ENCODE measurements at places on chromosomes 7 and 10. TPM values are rescaled to one million over a fixed set of nuclear protein-coding genes. Genes with fewer than 3 reads are reported as not detected.

The TMEM213 gene
- total RNA-seq: not detected

The VKORC1L1 gene
- 24.3 TPM for total RNA-seq

The LUC7L2 gene
- 65.5 TPM for total RNA-seq

DNA sequence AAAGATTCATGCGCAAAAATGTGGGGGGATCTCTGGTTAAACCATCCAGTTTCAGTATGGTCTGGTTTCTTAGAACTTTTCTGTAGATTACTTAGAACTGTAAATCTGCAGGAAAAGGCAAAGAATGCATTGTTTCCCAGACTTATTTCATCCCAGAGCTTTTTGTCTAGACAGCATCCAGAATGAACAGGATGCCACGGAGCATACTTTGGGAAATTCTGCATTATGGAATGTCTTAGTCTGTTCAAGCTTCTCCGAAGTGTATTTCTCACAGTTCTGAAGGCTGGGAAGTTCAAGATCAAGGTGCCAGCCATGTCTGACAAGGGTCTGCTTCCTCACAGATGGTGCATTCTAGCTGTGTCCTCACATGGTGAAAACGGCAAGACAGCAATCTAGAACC is 136.3 kb downstream of the INHBA start:
- no peaks in the 10 kb centered on the region for H3K27me3 ChIP-seq
- H3K36me3 ChIP-seq: no peaks in the 10 kb centered on the region
- no peak overlapping the region for H3K4me3 ChIP-seq

The GHRHR gene
- 1.9 TPM for total RNA-seq

DNA sequence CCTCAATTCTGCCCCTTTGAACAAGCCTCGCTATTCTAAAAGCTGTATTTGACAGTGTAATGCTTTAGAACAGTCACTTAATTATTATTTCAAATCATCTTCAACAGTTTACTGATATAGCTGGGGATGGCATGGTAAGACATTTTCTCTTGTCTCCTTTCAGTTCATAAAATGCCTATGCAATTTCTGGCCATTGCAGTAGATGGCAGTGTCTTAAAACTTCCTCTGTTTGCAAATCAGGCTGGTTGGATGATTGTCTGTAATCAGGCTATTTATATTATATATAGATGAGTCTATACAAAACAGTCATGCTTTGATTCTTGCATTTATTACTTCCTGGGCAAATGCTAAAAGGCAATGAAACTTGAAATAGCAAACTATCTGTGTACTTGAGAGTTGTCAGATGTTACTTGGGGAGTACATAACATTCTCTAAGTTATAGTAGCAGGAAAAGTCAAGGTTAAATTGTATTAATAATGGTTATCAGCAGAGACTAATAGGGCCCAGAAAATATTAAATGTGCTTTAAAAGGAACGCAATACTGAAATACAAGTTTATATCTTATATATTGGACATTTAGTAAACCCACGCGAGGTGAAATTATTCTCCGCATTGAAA is 55.5 kb upstream of the LHFPL3 start:
- peaks cover 4% of the 10 kb centered on the region for H3K27me3 ChIP-seq
- no peak overlapping the region for H3K27ac ChIP-seq
- H3K4me1 ChIP-seq: no peaks in the 10 kb centered on the region
- H3K36me3 ChIP-seq: no peaks in the 10 kb centered on the region
- H3K4me3 ChIP-seq: no peak overlapping the region

- no peak overlapping the region for H3K27ac ChIP-seq
- no peak overlapping the region for H3K4me3 ChIP-seq
- no peak for DNase-seq
- no peaks in the 10 kb centered on the region for H3K27me3 ChIP-seq
These were observed 454.2 kb upstream of the AKR1E2 start for GRCh38 chr10:4371691-4372295.

The LIPF gene
- not detected for total RNA-seq

DNA sequence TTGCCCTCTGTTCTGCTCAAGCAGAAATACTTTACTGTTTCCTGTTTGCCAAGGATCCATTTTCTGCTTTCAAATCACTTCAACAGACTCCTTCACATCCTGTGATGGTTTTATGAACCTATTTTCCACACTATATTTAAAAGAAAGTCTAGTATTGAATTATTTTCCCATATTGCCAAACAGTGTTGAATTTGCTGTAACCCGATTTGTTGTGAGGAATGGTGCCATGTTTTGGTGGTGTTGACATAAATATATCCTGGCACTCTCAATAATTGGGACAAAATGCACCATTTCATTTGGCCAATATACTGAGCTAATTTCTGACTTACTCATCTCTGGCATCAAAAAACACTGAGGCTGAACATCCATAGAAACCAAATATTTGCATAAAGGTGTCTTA is 615.4 kb upstream of the SEMA3D start:
- no peak for DNase-seq
- H3K4me1 ChIP-seq: no peaks in the 10 kb centered on the region
- no peaks in the 10 kb centered on the region for H3K27me3 ChIP-seq
- H3K36me3 ChIP-seq: no peaks in the 10 kb centered on the region
- H3K27ac ChIP-seq: no peak overlapping the region

DNA sequence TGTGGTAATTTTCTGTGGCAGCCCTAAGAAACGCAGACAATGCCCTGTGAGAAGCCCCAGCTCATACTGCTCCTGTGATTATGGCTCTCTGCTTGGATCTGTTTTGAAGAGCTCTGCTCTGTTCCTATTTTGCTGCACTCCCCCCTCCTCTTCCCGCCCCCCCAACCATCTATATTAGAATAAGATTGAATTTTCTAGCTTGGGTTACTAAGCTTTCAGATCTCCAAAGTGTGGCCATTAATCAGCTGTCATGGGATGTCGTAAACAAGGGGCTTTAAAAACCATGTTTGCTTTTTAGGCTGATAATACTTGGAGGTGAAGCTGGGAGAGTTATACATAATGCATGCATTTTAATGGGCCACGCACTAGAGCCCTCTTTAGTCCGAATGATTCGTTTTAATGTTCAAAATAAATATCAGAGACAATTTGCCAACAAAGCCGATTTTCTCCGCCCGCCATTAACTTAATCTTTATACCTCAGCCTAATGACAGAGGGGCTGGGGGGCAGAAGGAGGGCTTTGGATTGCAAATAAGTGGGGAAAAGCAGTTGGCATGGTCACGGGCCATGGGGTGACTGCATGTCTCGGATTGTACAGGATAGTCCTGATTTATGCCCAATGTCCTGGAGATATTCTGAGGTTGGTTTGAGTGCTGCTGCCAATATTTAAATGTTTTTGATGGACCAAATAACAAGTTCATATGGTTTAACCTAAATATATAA is 165.5 kb downstream of the RPS24 start:
- H3K4me1 ChIP-seq: peaks cover 6% of the 10 kb centered on the region
- no peaks in the 10 kb centered on the region for H3K36me3 ChIP-seq
- no peaks in the 10 kb centered on the region for H3K27me3 ChIP-seq
- no peak overlapping the region for H3K4me3 ChIP-seq

Measured in endodermal cell (in vitro differentiated cells).